ENCODE measurements at places on chromosomes 7 and 10. TPM values are rescaled to one million over a fixed set of nuclear protein-coding genes. Genes with fewer than 3 reads are reported as not detected.

DNA sequence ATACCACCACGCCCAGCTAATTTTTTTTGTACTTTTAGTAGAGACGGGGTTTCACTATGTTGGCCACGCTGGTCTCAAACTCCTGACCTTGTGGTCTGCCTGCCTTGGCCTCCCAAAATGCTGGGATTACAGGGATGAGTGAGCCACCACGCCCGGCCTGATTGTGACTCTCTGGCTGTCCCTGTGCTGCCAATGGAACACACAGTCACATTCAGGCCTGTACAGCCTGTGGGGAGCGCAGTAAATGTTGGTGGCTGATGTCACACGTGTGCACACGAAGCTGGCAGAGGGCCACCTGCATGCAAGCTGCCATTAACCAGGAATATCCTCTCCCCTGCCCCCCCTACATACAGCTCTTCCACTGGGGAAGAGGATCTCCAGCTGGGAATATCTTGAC lies 22.1 kb downstream of the POLL start:
- H3K27me3 ChIP-seq: peaks cover 23% of the 10 kb centered on the region
- H3K27ac ChIP-seq: no peak overlapping the region
- H3K4me3 ChIP-seq: no peak overlapping the region
- H3K4me1 ChIP-seq: peaks cover 24% of the 10 kb centered on the region
- no peak for DNase-seq

DNA sequence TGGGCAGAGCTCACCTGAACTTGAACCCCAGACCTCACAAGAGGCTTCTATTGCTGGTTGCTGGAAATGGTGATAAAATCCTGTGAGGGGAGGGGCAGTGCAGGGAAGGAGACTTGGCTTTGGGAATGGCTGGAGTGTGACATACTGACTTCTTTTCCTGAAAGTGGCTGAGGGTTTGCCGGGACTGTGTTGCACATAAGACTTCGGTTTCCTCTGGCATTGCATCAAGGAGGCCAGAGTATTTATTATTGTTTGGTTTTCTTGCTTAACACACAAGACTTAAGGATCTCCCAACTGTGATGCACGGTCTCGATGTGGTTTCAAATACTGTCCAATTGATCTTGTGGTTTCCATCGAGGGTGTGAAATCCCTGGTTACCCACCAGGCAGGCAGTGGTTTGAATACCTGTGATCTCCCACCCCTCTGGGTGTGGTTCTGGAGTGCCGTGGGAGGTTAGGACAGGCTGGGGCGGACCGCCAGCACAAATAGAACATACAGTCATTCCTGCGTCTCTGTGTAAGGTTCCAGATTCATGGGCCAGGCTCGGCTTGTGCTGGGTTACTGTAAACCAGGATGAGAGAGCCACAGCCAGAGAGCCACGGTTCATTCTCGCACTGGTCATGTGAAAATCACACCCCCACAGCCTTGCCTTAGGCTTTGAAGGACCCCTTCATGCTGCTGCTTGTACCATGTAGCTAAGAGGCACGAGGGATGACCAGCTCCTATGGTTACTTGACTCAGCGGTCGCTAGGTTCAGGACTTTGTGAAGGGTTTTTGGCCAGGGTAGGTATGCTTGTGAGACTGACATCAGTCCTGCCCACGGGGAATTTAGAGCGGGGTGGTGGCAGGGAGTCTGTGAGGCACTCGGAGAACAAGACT lies 39.2 kb downstream of the WBP1L start:
- H3K4me1 ChIP-seq: peaks cover 62% of the 10 kb centered on the region
- peaks cover 24% of the 10 kb centered on the region for H3K36me3 ChIP-seq
- peak overlapping the region; percentile 65 for H3K27ac ChIP-seq
- DNase-seq: no peak
- no peak overlapping the region for H3K4me3 ChIP-seq
- no peaks in the 10 kb centered on the region for H3K27me3 ChIP-seq

Gene HOXA9
- polyA plus RNA-seq: 0.54 TPM

Gene NUTM2A
- polyA plus RNA-seq: 0.96 TPM

DNA sequence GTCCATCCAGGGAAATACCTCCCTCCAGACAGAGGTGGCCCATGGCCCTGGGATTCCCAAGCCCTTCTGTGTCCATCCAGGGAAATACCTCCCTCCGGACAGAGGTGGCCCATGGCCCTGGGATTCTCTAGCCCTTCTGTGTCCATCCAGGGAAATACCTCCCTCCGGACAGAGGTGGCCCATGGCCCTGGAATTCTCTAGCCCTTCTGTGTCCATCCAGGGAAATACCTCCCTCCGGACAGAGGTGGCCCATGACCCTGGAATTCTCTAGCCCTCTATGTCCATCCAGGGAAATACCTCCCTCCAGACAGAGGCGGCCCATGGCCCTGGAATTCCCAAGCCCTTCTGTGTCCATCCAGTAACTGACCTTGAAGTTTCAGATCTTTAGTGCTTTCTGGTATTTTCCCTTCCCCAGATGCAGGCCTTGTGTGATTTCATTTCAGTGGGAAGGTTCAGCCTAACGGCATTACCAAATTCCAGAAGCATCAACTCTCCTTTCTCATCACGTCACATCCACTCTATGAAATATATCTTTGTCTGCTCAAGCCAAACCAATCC lies 28.8 kb upstream of the DIP2C start:
- H3K27ac ChIP-seq: no peak overlapping the region
- H3K4me1 ChIP-seq: no peaks in the 10 kb centered on the region
- DNase-seq: no peak
- H3K36me3 ChIP-seq: no peaks in the 10 kb centered on the region
- no peak overlapping the region for H3K4me3 ChIP-seq

DNA sequence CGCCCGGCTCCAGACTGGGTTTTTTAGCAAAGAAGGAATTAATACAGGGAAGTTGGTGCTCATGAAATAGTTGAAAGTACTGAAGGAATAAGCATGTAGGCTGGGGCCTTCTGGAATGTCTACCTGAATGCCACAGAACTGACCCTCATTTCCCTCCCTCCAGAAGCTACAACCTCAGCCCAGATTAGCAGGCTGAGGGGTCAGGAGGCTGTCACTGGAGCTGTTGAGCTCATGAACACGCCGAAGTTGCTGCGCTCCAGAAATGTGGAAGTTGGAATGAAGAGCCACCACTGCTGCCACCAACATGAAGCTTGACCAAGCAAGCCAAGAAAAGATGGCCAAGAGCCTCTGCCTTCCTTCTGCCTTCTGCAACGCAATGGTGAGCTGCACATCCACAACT lies 52.2 kb upstream of the KMT2E start:
- H3K4me3 ChIP-seq: no peak overlapping the region
- H3K4me1 ChIP-seq: peaks cover 57% of the 10 kb centered on the region
- no peak for DNase-seq
- H3K36me3 ChIP-seq: no peaks in the 10 kb centered on the region
- no peaks in the 10 kb centered on the region for H3K27me3 ChIP-seq

DNA sequence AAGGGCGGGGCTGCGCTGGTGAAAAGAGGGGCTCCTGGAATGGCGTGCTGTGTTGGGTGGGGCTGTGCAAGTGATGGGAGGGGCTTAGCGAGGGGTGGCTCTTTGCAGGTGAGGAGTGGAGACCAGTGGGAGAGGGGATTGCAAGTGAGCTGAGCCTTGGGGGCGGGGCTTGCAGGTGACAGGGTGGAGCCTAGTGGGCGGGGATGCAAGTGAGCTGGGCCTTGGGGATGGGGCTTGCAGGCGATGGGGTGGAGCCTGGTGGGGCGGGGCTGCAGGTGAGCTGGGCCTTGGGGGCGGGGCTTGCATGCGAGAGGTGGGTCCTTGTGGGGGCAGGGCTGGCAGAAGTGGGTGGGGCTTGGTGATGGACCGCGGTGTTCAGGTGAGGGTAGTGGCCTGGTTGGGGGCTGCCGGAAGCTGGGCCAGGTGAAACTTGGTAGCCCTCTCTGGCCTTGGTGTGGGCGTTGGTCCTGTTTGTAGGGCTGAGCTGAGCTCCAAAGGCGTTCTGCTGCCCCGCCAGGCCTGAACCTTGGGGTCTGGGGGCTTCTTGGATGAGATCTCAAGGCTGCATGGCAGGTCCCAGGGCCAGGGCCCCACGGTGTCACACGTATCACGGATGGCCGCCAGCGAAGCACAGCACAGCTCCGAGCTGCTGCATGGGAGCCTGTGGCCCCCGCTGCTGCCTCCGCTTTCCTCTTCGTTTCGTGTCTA lies 743 bp upstream of the PITRM1 start:
- no peaks in the 10 kb centered on the region for H3K27me3 ChIP-seq
- peaks cover 33% of the 10 kb centered on the region for H3K4me1 ChIP-seq
- H3K4me3 ChIP-seq: no peak overlapping the region
- peak; percentile 92 for DNase-seq

DNA sequence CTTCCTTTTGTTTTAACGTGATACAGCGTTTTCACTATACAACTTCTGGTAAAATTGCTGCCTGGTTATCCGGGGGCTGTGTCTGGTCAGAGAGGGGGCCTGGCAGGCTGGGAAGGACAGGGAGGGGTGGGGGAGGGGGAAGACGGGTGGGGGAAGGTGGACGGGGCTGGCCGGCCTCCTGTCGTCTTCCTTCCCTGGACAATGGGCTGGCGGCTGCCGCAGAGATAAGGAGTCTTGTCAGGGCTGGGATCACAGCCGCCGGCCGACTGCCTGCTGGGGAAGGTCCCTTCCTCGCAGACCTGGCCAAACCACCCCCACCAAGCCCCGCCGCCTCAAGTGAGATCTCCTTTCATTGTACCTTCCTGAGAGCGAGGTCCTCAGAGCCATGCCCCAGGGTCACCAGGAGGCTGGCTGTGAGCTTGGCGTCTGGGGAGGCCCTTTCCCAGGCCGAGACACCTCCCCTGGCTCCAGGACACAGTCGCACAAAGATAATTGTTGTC lies 151.2 kb upstream of the TNRC18 start:
- peaks cover 30% of the 10 kb centered on the region for H3K4me1 ChIP-seq
- peak overlapping the region; percentile 75 for H3K27ac ChIP-seq
- no peaks in the 10 kb centered on the region for H3K36me3 ChIP-seq
- H3K27me3 ChIP-seq: peaks cover 4% of the 10 kb centered on the region
- peak; percentile 76 for DNase-seq

DNA sequence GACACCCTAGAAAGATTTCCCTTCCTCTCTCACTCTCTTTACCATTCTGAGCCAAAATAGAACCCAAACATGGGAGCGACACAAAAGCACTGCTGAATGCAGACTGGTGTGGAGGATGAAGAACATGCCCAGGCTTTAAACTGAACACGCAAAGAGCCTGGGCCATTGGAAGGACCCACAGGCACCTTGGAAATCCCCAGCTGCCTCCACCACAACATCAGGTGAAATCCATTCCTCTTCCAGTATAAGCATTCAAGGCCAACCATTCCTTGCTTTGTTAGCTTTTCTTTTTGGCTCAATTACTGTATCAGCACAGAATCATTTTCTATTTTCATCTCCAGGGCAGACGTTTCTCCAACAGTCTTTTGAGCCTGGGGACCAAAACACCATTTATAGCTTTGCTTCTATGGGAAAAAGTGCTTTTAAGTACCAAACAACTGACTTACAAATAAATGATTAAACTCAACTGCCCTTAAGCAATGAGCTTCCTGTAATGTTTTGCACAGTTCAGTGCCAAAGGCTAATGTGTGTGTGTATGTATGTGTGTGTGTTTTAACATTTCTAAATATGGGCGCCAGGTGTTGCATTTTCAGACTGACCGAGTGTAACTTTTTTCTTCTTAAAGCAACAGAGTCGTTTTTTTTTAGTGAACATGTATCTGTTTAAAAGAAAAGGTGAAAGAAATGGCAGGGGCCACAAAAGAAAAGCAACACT lies 16.2 kb upstream of the BLNK start:
- peak overlapping the region; percentile 63 for H3K27ac ChIP-seq
- H3K36me3 ChIP-seq: no peaks in the 10 kb centered on the region
- H3K27me3 ChIP-seq: no peaks in the 10 kb centered on the region
- H3K4me1 ChIP-seq: peaks cover 55% of the 10 kb centered on the region

DNA sequence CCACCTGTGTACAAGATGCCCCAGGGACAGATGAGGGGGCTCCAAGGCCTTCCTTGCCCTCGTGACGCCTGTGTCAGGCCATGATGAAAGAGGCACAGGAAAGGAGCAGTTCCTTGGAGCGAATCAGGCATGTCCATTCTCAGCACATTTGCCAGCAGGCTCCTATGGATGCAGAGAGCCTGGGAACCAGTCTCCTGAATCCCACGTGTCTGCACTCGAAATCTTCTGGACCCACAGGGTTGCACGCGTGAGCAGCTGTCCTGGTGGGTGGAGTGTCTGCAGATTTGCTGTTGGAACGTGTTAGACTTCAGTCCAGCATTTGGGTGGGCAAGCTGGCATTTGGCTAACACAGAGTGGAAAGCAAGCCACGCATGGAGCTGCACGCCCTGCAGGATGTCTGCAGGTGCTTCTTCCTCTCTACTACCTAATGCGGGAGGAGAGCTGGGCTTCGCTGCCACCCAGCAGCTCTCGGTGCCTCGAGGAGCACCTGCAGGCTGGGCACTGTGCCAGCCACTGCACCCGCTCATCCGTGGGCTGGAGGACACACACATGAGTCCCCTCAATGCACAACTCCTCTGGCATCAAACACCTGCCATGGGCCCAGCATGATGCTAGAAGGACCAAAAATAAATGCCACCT lies 140.7 kb downstream of the PAXIP1 start:
- no peaks in the 10 kb centered on the region for H3K4me1 ChIP-seq
- no peaks in the 10 kb centered on the region for H3K27me3 ChIP-seq
- no peaks in the 10 kb centered on the region for H3K36me3 ChIP-seq
- no peak overlapping the region for H3K4me3 ChIP-seq

Gene TMEM229A
- not detected for polyA plus RNA-seq

Gene CPA2
- polyA plus RNA-seq: 0.13 TPM

DNA sequence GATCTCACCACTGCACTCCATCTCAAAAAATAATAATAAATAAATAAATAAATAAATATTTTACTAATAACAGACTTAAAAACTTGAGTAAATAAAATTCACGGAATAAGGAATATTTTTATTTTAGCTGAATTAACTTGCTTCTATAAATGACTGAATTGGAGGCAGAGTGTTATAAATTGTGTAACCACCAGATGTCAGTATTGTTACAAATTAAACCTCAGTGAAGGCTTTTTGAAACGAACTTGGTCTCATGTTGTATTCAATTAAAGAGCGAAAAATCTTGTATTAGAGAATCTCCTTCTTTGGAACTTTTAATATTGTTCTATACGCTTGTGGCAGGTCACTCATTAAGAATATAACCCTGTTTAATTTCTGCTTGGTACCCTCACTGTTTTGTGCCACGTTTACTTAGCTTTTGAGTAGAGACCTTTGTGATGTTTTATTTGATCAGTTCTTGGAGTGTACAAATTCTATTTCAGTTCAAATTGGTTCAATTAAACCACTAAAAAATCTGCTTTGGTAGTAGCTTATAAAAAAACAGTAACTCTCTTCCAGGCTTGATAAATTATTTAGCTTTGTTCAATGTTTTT lies 45.6 kb upstream of the SCIN start:
- no peak overlapping the region for H3K4me3 ChIP-seq
- H3K36me3 ChIP-seq: no peaks in the 10 kb centered on the region
- no peaks in the 10 kb centered on the region for H3K4me1 ChIP-seq
- no peak for DNase-seq
- peaks cover 5% of the 10 kb centered on the region for H3K27me3 ChIP-seq
- H3K27ac ChIP-seq: no peak overlapping the region

GRCh38 chr10:117360994-117361667 lies 14.1 kb downstream of the PDZD8 start:
- H3K4me1 ChIP-seq: peaks cover 31% of the 10 kb centered on the region
- no peak for DNase-seq
- no peak overlapping the region for H3K27ac ChIP-seq
- H3K27me3 ChIP-seq: no peaks in the 10 kb centered on the region

Gene SFRP5
- not detected for polyA plus RNA-seq

Gene PRTFDC1
- polyA plus RNA-seq: 2.3 TPM
